ENCODE measurements at places on chromosomes 16 and 17.

- DNase-seq = no peak
These were observed 42.7 kb upstream of the ANKFN1 start for GRCh38 chr17:56110463-56111135.

DNA sequence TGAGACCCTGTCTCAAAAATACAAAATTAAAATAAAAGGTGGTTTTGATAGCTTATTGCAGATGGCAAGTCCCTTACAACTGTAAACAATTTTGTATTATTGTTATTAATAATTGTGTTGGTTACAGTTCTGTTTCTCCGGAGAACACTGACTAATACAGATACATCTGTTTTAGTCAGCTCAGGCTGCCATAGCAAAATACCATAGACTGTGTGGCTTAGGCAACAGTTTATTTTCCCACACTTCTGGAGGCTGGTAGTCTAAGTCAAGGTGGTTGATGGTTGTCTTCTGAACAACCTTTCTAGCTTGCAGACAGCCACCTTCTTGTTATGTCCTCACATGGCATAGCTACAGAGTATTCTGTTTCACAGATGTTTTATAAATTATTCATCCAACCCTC, 14.2 kb upstream of the IL21R start:
- no peak for DNase-seq

GRCh38 chr17:82031303-82031884, at the start of gene RAC3:
RAC3 (plus strand) TSS chr17:82031678; CDS start chr17:82031762, 84 bp downstream.
- DNase-seq = no peak

GRCh38 chr17:55757659-55758058, 6.8 kb downstream of the PCTP start:
- no peak for DNase-seq

DNA sequence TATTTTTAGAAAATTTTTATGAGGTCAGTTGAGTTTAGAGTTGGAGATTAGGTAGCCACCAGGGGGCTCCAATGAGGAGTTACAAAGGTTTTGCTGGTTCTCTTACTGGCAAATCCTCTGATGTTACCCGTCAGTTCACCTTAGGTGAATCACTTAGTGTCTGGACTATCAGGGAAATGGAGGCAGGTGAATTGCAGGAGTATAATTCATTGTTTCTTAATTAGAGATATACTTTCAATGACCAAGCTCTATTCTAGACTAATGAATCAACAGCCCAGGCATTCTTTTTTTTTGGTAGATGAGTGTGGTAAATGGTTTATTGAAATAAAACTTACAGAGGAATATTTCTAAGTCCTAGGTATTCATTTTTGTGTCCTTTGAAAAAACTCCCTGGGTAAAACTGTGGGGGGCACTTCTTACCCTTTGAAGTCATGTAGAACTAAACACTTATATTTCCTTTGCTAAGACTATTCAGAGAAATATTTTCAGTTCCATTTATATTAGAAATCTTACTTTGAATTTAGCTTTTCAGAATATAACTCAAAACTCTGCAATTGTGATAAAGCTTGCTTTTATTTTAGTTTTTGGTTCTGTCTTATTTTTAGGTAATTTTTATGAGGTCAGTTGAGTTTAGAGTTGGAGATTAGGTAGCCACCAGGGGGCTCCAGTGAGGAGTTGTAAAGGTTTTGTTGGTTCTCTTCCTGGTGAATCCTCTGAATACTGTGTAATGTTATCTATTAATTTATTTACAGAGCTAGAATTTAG, 17.7 kb downstream of the PSMD11 start:
- DNase-seq = peak; percentile 24

DNA sequence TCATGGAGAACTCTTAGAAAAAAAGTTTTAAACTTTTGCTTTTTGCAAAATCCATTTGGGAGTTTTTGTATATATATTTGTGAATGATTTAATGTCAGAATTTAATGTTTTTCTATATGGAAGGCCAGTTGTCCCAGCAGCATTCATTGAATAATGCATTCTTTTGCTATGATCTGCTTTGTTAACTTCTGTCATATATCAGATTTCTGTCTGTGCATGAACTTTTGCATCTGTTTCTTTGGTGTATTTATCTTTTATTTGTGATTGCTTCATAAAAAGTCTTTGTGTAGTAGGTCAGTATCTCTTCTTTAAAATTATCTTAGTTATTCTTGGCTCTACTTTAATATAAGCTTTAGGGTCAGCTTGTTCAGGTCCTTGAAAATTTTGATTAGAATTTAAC, 84.2 kb downstream of the MAP2K4 start:
- DNase-seq = no peak

DNA sequence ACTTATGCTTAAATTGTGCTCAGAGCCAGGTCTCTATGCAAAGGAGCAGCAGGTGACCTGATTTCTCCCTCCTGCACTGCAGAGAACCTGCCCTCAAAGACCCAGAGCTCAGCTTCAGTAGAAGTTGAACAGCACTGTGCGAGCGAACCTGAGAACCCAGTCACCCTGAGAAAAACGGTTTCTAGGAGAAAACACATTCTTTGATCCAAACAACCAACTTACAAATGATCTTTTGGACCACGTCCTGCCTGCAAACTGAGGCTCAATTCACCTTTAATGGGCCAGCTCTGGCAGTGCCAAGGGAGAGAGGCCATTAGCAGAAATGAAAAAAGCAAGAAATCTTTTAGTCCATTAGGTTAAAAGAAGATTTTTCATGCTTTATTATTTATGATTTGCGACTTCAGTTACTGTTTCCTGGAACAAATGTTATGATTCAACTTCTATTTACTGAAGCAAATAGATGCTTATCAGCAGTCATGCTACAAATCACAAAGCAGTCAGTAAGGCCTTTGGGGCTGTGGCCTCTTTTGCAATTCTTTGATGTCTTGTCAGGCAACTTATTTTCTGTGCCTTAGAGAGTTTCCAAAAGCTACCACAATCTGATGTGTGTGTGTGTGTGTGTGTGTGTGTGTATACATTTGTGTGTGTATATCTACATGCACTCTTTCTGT, 65.7 kb upstream of the LRRC37A3 start:
- DNase-seq = no peak

DNA sequence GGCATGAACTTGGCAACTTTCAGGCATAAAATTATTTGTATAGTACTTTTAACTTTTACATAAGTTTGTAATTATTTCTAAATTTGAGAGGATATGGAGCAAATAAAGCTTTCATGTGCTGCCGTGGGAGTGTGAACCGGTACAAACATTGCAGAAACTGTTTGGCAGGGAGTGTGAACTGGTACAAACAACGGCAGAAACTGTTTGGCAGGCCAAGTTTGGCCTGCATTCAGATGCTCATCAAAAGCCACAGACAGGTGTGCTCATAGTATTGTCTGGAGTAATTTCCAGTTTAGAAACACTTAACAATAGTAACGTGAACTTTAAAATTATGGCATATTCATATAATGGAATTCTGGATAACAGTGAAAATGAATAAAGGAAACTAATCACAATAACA, 73.8 kb upstream of the ATP2A3 start:
- no peak for DNase-seq

GRCh38 chr17:43609613-43610385, 51.9 kb downstream of the MEOX1 start:
- no peak for DNase-seq

- DNase-seq = no peak
These were observed 26.0 kb downstream of the TRIM25 start for GRCh38 chr17:56887552-56888467.

DNA sequence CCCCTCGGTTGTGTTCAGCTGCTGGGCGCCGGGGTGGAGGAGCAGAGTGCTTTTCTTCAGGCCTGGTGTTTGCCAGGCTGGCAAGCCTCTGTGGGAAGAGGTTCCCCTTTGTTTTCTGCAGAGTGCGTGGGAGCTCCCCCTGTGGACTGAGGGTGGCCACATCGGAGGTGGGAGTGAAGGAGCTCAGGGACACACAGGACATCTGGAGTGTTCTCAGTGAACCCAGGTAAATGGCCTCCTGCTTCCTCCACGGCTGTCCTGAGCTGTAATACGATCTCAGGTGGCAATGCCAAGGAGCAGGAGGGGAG, 39.2 kb upstream of the IRF8 start:
- no peak for DNase-seq

- DNase-seq = no peak
These were observed 24.9 kb downstream of the ACSF3 start for GRCh38 chr16:89118361-89119165.

DNA sequence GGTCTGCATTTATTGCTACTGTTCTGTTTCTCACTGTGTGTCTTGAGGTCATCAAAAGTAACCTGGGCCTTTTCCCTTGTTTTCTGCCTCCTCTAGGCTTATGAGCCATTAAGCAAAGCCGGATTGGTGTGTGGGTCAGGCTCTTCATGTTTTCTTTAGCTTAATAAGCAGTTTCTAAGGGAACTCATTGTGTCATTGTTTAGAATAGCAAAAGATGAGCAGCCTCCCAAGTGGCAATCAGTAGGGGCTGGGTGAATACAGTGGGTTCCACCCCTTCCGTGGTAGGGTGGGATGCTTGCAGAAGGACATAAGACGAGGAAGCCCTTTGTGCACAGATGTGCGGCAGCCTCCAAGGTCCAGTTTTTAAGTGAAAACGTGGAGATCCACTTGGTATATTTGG, 34.5 kb downstream of the ABCC1 start:
- DNase-seq = no peak

DNA sequence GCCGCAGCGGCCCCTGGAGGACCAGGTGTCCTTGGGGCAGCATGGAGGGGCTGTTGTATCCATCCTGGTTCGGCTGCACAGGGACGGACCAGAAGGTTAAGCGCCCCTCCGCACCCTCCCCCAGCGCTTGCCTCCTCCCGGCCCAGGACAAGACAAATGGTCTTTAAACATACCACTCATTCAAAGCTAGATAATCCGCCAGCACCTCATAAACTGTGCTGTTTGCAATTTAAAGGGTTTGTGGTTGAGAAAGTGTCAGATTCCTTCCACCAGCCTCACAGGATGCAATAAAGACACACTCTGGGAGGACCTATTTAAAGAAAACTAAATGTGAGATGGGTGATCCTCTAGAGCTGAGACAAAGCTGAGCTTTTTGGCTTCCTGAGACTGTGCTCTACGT, 426.2 kb upstream of the EEF2KMT start:
- DNase-seq = no peak

DNA sequence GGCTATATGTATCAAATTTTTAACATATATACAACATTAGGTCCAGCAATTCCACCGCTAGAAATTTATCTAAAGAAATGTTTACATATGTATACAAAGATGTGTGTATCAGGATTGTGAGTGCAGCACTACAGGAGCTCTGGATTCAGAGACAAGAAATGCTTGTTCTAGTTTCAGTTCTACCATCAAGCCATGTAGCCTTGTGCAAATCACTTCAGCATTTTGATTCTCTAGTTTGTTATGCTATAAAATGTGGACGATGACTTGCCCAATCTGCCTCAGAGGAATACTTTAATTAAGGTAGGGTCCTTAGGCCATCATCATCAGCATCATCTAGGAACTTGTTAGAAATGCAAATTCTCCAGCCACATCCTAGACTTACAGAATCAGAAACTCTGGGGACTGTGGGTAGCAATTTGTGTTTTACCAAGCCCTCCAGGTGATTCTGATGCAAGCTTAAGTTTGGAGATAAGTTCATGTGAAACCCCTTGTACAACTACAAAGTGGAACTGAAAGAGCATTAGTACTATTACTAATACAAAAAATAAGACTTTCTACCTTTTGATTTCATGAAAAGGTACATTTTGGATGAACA, 131.2 kb upstream of the CORO6 start:
- DNase-seq = no peak

- no peak for DNase-seq
These were observed 5.2 kb upstream of the SPPL2C start for GRCh38 chr17:45839442-45839841.

DNA sequence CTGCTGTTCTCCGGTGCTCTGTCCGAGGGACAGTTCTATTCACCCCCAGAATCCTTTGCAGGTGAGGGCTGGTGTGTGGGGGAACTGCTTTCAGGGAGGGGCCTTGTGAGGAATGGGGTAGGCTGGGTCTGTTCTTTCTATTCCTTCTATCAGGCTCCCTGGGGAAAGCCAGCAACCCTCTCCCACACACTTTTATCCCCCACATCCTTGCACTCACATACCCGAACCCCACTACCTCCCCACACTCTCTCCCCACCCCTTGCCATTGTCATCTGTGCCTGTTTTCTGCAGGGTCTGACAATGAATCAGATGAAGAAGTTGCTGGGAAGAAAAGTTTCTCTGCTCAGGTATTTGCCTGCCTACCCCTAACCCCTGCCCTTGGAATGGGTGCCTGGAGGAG, 6.4 kb upstream of the TCAP start:
- no peak for DNase-seq

- no peak for DNase-seq
These were observed 16.7 kb downstream of the ASGR2 start for GRCh38 chr17:7097940-7098339.

DNA sequence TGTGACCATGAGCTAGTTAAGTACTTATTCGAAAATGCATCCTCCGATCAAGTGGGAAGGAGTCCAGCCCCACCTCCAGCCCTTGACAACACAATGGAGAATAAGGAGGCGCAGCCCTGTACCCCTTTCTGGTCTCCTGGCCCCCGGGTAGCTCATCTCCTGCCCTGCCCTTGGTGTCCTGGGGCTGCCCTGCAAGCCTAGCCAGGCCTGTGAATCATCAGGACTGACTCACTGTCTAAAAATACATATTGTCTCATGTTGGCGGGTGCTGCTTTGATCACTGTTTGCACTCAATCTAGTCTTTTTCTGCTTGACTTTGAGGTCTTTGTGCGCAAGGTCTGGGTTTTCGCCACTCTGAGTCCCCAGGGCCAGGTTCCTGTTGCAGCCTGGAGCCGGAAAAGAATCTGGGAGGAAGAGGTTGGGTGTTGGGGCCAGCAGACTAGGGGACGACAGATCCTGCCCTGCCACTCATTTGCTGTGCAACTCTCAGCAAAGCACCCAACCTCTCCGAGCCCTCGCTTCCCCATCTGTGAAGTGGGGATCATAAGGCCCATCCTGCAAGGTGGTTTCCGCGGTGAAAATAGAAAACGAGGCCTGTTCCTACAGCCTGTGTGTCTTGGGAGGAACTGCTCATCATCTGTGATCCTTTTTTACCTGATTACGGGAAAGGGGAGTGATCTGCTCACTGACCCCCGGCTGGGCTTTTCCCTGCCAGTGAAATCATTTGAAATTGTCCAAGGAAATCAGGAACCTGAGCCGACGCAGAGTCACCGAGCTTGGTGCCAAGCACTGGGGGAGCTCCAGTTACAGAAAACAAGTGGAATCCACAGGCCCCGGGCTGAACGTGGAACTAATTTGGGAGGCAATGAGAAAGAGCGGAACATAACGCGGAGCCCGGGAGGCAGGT, 230.4 kb downstream of the PARN start:
- no peak for DNase-seq

GRCh38 chr16:89949756-89950155, 1.2 kb downstream of the DEF8 start:
- no peak for DNase-seq
